Activated CD4-positive, alpha-beta T cell treated with anti-CD3 and anti-CD28 coated beads, Interleukin-2, amount 50 U/mL, for 4 hours (primary cell): ENCODE measurements at places on chromosomes 2 and 18.

DNA sequence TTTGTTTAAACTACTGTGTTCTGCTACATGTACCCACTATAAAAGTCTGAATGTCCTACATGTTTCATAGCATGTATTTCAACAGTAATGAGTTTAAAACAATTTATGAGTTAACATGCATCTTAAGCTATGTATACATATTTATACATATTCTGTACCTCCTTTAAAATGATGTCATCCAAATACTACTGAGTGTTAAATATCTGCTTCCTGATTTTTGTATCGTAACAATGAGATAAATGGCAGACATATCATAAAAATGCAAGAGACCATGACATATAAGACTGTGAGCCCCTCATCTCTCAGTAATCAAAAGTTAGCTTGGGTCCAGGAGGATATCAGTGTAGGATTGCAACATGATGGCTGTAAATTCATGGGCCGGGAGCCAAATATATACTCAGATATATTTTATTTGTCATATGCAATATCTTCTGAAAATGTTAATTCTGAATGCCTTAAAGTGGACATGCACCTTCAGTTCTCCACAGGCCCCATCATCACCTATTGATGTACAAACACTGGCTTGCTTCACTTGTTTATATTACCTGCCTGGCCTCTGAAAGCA, 3.6 kb downstream of the COL5A2 start:
- no peak for DNase-seq

- no peak for DNase-seq
Measured at GRCh38 chr2:64457524-64457923, 3.6 kb downstream of the LGALSL start.

DNA sequence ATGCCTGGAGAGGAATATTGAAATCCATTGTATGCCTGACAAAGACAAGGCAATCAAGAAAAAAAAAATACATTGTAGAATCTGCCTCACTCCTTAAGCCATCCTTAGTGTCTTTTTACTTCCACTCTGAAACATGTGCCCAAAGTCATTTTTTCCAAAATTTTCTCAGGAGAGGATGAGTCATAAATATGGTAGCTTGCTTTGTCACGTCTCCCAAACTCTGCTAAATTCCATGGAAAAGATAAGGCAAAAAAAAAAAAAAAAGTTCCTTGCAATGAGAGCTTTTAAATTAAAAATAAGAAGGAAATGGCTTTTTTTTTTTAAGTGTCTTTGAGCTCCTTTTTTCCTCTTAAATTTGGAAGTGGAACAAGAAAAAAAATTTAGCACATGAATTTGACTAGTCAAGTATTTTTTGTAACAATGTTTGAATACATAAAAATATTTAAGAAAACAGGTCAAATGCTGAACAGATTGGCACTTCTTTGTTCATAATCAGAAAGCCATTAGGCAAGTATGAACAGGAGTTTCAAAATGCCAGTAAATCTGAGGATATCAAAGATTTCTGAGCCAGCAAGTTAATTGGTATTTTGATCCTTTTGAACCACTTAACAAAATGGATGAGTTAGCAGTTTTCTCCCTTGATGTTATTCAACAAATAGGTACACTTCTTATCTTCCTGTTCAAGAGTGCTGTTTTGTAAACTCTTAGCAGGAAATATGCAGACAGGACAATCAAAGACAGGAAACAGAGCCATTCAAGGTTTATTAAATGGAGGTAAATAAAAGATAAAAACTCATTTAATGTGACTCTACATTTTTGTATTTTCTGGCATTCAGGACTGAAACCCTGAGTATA, 247.3 kb upstream of the SP5 start:
- DNase-seq = no peak

DNA sequence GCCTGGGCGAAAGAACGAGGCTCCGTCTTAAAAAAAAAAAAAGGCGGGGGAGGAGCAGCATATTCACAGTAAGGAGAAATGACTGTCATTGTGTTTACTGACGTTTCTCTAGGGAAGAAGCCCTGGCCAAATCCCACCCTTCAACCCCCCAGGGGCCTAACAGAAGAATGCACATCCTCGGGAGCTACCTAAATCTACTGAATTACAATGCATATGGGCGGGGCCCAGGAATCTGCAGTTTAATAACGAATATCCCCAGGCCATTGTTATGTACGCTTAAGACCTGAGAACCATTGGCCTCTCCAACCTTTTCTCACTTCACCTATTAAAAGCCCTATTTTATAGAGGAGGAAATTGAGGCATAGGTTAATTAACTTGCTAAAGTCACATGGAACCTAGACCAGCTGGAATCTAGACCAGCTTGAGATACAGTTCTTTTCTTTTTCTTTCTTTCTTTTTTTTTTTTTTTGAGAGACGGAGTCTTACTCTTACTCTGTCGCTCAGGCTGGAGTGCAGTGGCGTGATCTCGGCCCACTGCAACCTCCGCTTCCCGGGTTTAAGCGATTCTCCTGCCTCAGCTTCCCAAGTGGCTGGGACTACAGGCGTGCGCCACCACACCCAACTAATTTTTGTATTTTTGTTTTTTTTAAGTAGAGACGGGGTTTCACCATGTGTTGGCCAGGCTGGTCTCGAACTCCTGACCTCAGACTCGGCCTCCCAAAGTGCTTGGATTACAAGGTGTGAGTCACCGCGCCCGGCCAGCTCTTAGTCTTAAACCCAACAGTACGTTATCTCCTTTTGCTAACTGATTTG, 708 bp upstream of the RIF1 start:
- no peak for DNase-seq

GRCh38 chr2:145655165-145655765, 1135.3 kb upstream of the ZEB2 start:
- DNase-seq = no peak
